Epithelial cell of proximal tubule (primary cell): ENCODE measurements at places on chromosomes 7 and 10. TPM values are rescaled to one million over a fixed set of nuclear protein-coding genes. Genes with fewer than 3 reads are reported as not detected.

The ZNF853 gene
- 5.6 and 9.9 TPM in 2 replicates for total RNA-seq

The SEC31B gene
- total RNA-seq: 0.87 and 2.9 TPM in 2 replicates

The TSPAN33 gene
- total RNA-seq: 3.9 and 14.3 TPM in 2 replicates

The NEBL gene
- 0.65 and 4.6 TPM in 2 replicates for total RNA-seq

The NME8 gene
- not detected in 2 replicates for total RNA-seq

The MYO1G gene
- total RNA-seq: under 0.01 TPM in 1 of 2 replicates, not detected in the other

The CDC14C gene
- total RNA-seq: 0.06 TPM in 1 of 2 replicates, not detected in the other

The ANKRD61 gene
- total RNA-seq: 0.12 TPM in 1 of 2 replicates, not detected in the other

The MMS19 gene
- total RNA-seq: 103 and 108 TPM in 2 replicates

The CYP3A7 gene
- 0.12 TPM in 1 of 2 replicates, not detected in the other for total RNA-seq

The RNF32 gene
- total RNA-seq: 0.35 and 0.36 TPM in 2 replicates

The GIMAP5 gene
- not detected in 2 replicates for total RNA-seq

The TACR2 gene
- 0.23 TPM in 1 of 2 replicates, not detected in the other for total RNA-seq
